Fibroblast of skin of right quadriceps (primary cell): ENCODE measurements at places on chromosomes 13 and 19.

- no peak for DNase-seq
Observed at GRCh38 chr19:1229056-1229923, 8.5 kb downstream of the CBARP start.

DNA sequence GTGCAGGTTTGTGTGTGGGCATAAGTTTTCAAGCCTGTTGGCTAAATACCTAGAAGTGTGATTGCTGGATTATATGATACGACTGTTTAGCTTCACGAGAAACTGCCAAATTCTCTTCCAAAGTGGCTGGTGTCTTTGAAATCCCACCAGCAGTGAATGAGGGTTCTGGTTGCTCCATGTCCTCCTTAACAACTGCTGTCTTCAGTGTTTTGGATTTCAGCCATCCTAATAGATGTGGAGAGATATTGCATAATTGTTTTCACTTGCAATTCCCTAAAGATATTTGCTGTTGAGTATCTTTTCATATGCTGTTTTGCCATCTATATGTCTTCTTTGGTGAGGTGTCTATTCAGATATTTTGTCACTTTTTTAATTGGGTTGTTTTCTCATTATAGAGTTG lies 390.5 kb downstream of the ZNF536 start:
- no peak for DNase-seq

GRCh38 chr13:75353781-75354193 lies 128.2 kb downstream of the TBC1D4 start:
- no peak for DNase-seq

DNA sequence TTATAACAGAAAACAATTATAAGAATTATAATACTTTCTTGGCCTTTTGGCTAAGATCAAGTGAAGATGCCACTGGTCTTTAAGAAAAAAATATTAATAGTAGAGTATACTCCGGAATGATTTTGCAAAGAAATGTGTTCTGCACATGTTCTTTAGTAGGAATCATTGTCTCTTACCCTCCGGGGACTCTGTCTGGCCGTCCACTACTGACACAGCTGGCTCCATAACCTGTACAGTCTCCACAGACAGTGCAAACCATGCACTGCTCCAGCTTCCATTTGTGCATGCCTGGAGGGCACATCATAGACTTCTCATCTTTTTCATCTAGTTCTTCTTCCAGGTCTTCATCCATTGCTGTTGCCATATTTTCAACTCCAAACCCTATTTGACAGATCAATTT lies 75.9 kb downstream of the MYCBP2 start:
- no peak for DNase-seq

GRCh38 chr13:79742923-79743322 lies 262.0 kb downstream of the NDFIP2 start:
- DNase-seq = no peak

DNA sequence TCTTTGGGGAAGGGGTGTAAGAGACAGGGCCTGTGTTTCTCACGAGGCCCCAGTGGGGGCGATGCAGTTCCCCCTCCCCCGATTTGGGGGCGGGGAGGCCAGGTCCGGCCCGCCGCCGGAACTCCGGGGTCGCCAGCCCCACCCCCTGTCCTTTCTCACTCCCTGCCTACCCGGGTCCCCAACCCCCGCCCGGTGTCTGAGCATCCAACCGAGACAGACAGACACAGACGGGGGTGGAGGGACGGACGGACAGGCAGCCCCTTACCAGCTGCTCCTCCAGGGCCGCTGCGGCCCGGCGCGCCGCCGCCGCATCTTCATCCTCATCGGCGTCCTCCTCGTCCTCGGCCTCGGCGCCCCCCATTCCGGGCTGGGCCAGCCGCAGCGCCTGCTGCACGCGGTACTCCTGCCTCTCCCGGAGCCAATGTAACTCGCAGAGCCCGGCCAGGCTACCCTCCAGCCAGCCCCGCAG lies 397 bp downstream of the DACT3 start:
- peak; percentile 6 for DNase-seq

GRCh38 chr13:33249066-33249465 lies 36.5 kb downstream of the STARD13 start:
- DNase-seq = no peak

DNA sequence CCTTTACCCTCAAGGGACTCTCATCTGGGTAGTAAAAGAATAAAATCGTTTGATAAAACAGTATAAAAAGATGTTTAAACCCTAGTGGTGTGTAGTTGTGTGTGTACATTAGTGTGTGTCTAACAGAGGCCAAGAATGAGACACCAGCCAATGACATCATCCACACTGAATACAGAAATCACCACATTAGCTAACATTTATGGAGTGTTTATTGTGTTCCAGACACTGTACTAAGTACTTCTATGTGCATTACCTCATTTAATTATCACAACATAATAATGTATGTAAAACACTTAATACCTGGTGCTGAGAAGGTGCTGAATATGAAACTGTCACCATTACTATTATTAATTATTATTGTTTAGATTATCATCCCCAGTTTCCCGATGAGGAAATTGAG lies 49.1 kb upstream of the UQCRFS1 start:
- DNase-seq = no peak

DNA sequence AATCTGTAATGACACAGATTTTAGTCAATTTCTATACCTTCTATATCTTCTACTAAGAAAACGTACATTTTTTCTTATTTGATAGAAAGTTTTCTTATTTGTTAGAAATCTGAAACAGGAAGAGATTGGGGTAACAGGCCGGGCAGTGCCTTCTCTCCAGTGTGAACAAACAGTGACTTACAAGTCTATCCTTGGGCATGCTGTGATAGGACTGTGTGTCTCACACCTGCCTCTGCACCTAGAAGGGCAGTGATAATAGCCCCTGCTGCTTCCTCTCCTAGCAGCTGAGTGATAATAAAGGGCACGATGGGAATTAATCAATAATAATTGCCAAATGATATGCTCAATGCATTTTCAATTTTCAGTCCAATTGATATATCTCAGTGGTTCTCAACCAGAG lies 1.4 kb downstream of the TMEM272 start:
- DNase-seq = no peak

- no peak for DNase-seq
Observed at GRCh38 chr19:33232656-33233055, 7.0 kb upstream of the SLC7A10 start.

- DNase-seq = no peak
Observed at GRCh38 chr13:60282708-60283107, 114.3 kb upstream of the TDRD3 start.

DNA sequence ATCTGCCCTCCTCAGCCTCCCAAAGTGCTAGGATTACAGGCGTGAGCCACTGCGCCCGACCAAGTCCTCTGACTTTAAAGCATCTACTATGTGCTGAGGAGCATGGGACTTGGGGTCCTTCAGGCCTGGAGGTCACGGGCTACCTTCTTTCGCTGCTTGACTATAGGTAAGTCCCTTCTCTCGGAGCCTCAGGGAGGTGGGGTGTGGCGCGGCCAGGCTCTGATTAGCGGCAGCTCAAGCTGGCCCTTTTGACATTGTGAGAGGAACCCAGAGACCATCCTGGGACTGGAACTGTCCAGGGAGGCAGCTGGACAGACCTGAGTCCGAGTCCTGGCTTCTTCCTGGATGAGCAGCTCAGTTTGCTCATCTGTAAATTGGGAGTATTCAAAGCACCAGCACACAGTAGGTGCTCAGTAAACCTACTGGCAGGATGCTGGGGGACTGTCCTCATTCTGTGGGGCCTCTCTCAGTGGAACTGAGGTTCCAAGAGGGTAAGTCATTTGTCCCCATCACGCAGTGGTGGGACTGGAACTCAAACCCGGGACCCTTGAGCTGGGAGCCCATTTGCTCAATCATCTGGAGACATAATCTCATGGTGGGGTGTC lies 780 bp downstream of the FCER2 start:
- DNase-seq = no peak

DNA sequence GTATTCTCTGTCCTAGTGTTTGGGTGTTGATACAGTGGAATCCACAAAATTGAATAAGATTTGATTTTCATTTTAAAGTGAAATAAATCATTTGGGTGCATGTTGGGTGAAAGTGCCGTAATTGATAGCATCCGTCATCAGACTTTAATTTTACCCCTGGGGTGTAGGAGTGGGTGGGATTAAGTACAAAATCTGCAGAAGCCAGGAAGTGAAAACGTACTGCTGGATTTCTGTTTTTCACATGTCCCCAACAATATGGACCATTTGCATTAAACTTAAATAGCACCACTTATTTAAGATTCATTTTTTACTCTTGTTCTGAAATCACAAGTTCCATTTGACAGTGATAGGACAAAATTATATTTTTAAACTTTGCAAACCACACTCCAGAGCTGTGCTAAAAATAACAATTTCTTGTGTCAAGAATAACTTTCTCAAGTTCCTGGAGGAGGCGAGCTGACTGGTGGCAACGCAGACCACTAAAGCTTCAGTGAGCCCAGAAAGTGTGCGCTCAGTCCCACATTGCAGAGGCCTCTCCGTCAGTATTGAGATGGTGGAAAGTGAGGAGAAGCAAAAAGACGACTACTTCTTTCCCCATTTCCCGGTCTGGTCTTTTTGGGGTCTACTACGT lies 71.3 kb downstream of the ARHGEF7 start:
- no peak for DNase-seq

DNA sequence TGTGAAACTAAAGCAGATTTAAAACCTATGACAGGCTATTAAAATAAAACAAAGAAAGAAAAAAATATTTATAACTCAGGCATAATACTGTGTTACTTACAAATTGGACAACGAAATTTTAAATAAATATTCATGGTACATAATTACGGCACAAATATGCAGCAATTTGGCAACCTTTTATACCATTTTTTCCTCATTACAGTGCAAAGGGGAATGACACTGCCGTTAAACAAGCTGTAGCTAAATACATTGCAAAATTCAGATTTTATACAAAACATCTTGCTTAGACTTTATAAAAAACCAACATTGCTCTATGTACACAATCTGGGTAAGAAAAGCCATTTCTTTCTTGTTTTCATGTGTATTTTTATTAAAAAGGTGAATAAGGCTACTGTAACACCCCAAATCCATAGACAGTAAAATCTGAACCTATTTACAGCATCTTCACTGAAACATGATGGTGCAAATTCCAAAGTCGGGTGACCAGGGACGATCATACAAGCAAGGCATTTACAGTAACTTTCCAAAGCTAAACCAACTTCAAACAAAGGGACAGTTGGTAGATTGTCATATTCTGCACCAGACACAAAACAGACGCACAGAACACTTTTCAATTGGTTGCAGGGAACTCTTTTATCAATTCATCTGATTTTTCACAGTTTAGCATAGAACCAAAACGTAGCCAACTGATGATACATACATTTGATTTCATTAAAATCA lies 45.5 kb downstream of the EFNB2 start:
- no peak for DNase-seq

DNA sequence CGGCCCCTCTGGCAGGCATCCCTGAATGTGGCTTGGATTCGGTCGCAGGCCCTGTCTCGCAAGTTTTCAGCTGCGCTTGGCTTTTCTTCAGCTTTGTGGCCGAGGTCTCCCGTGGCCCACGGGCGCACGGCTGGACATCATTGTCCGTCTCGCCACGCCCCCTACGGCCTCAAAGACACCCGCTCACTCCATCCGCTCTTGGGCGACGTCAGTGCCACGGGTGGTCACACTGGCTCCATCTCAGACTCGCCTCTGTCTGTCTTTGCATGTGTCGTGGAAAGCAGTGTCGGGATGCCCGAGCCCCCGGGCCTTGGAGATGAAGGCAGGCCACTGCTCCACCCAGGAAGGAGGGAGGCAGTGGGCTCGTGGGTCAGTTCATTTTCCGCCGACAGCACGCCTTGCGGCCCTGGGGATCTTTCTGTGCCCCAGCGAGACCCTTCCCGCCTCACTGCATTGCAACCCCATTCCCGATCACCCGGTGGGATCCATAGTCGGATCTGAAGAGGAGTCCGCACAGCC lies 51.0 kb downstream of the ZNF146 start:
- no peak for DNase-seq

DNA sequence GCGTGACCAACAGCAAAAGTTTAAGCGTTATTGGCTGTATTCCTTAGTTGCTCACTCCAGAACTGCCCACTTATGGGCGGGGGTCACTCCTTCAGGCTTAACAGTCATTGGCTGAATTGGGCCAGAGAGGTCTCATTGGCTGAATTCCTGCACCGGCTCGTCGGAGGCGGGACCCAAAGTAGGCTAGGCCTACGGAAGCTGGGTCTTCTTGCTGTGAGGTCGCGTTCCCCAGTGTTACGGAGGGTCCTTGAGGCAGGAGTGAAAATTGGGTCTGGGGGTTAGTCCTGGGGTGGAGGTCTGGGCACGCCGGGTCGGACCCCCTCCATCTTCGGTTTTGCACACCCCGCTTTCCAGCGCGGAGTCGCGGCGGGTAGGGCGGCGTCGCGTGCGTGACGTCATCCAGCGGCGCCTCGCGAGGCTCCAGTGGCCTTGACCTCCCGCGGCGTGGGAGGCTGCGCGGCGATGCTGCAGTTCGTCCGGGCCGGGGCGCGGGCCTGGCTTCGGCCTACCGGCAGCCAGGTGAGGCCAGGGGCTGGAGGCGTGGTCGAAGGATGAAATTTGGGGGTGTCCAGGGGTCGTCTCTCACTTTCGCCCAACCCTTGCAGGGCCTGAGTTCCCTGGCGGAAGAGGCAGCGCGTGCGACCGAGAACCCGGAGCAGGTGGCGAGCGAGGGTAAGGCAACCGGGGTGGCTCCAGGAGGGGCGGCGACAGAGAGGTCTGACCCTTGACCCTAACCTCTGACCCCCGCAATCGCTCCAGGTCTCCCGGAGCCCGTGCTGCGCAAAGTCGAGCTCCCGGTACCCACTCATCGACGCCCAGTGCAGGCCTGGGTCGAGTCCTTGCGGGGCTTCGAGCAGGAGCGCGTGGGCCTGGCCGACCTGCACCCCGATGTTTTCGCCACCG lies at the start of gene MRPL4:
MRPL4 (plus strand) TSS at position 423 of the 903 bp plus-strand sequence; CDS start at position 463, 40 bp downstream.
- peak; percentile 99 for DNase-seq

DNA sequence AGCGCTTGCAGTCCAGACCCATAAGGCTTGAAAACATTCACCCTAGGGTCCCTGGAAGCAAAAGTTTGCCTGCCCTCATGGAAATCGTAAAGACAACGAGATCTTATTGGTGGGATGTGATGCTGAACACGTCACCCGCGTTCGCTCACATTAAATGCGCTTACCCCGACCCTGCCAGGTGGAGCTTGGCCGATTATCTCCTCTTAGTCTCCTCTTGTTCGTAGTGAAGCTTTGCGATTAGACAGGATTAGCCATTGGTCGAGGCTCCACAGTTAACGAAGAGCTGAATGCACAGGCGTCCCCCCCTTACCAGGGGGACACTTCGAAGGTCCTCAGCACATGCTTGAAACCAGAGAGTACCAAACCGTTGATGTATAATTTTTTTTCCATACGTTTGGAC lies 16.0 kb upstream of the KDM4B start:
- DNase-seq = no peak

- peak; percentile 15 for DNase-seq
Observed at GRCh38 chr19:49340069-49340864, 5.1 kb downstream of the CD37 start.

GRCh38 chr19:47651132-47651531 lies 42.2 kb downstream of the BICRA start:
- DNase-seq = no peak
